ENCODE measurements at places on chromosomes 1 and 21. TPM values are rescaled to one million over a fixed set of nuclear protein-coding genes. Genes with fewer than 3 reads are reported as not detected.

DNA sequence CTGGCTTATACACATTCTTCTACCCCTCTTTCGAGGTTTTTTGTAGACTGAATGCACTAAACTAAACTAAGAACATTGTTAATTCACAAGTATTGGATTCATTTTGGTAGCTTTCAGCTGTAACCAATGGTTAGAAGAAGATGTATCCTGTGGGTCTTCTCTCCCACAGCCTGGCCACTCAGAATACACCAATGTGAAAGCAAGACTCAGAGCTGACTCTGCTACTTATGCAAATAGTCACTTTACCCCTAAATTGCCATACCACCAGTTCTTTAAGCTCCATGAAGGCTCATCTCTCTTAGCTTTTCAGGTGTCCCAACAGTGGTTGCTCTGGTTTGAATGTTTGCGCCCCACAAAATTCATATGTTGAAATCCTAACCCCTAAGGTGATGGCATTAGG, 60.1 kb downstream of the RGS13 start:
- H3K4me3 ChIP-seq = no peak overlapping the region
- no peak for DNase-seq
- no peaks in the 10 kb centered on the region for H3K27me3 ChIP-seq
- H3K36me3 ChIP-seq = peaks cover 1% of the 10 kb centered on the region

- H3K27ac ChIP-seq = no peak overlapping the region
- no peaks in the 10 kb centered on the region for H3K27me3 ChIP-seq
- DNase-seq = no peak
- no peak overlapping the region for H3K4me3 ChIP-seq
- no peaks in the 10 kb centered on the region for H3K36me3 ChIP-seq
- H3K4me1 ChIP-seq = peaks cover 38% of the 10 kb centered on the region
Measured at GRCh38 chr21:37873655-37874054, 42.6 kb downstream of the KCNJ6 start.

- DNase-seq = no peak
- no peak overlapping the region for H3K27ac ChIP-seq
- H3K4me1 ChIP-seq = no peaks in the 10 kb centered on the region
- H3K27me3 ChIP-seq = no peaks in the 10 kb centered on the region
Measured at GRCh38 chr1:224317383-224318045, 12.5 kb downstream of the NVL start.

- peaks cover 2% of the 10 kb centered on the region for H3K36me3 ChIP-seq
- H3K4me1 ChIP-seq = peaks cover 7% of the 10 kb centered on the region
- H3K4me3 ChIP-seq = no peak overlapping the region
- DNase-seq = no peak
- peaks cover 2% of the 10 kb centered on the region for H3K27me3 ChIP-seq
Measured at GRCh38 chr1:204042516-204042915, 30.4 kb upstream of the SOX13 start.

The ATP6V1G3 gene
- total RNA-seq = not detected

GRCh38 chr1:114355240-114355639, 155.8 kb downstream of the TRIM33 start:
- H3K4me3 ChIP-seq = no peak overlapping the region
- H3K27me3 ChIP-seq = no peaks in the 10 kb centered on the region
- H3K27ac ChIP-seq = no peak overlapping the region
- H3K36me3 ChIP-seq = no peaks in the 10 kb centered on the region
- no peak for DNase-seq
- peaks cover 13% of the 10 kb centered on the region for H3K4me1 ChIP-seq

The ATAD3C gene
- total RNA-seq = 1.4 TPM

DNA sequence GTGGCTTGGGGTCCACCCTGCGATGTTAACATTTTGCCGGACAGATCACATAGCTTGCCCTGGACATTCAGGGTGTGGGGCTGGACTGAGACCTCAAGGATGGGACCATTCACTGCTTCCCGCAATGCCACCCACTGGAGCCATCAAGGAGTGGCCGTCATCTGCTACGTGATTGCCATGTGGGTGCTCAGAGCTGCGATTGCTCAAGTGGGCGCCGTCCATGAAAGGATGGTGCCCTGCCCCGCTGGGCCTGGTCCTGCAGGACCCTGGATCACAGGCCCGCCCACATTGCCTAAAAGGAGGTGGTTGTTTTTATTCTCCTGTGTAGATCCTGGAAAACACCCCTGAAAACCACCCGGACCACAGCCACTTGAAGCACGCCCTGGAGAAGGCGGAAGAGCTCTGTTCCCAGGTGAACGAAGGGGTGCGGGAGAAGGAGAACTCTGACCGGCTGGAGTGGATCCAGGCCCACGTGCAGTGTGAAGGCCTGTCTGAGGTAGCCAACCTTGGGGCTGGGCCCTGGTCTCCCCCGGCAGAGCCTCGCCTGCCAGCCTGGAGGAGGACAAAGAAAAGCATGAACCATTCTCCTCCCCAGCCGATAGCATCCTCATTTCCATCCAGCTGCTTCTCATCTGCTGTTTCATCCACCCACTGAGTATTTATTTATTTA, 40.4 kb downstream of the ATP5PO start:
- peak; percentile 67 for DNase-seq
- peaks cover 2% of the 10 kb centered on the region for H3K27me3 ChIP-seq
- H3K4me3 ChIP-seq = no peak overlapping the region
- no peaks in the 10 kb centered on the region for H3K36me3 ChIP-seq
- H3K27ac ChIP-seq = no peak overlapping the region

GRCh38 chr1:177567393-177567792, 396.6 kb downstream of the BRINP2 start:
- H3K4me3 ChIP-seq = no peak overlapping the region
- H3K4me1 ChIP-seq = no peaks in the 10 kb centered on the region
- DNase-seq = no peak
- H3K27ac ChIP-seq = no peak overlapping the region
- H3K27me3 ChIP-seq = peaks cover 2% of the 10 kb centered on the region

The RGS4 gene
- 14.1 TPM for total RNA-seq

GRCh38 chr1:43982808-43983207, 3.8 kb downstream of the B4GALT2 start:
- H3K4me1 ChIP-seq = peaks cover 34% of the 10 kb centered on the region
- H3K36me3 ChIP-seq = peaks cover 33% of the 10 kb centered on the region
- H3K27me3 ChIP-seq = no peaks in the 10 kb centered on the region
- no peak overlapping the region for H3K4me3 ChIP-seq
- H3K27ac ChIP-seq = peak overlapping the region; percentile 9

DNA sequence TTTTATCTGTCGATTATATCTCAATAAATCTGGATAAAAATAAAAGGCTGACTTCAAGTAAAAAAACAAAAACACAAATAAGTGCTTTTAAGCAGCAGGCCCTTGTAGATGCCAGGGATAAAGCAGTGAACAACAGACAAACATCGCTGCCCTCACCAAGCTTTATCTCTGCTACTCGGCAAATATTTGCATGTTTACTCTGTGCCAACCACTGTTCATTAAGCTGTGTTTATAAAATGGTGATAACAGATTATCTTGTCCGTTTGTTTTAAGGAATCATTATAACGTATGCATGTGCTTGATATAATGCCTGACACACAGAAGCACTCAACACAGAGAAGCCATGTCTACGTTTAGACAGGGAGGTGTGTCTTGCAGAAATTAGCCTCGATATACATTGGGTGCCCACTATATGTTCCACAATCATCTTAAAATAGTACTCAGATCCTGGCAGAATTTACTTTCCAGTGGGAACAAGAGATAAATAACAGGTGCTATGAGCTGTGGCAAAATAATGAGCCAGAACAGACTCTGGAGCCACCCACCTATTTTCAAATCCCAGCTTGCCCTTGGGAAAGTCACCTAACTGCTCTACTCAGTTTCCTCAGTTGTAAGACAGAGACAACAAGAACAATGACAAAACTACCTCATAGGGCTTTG, 47.2 kb downstream of the TRIT1 start:
- H3K36me3 ChIP-seq = peaks cover 22% of the 10 kb centered on the region
- no peak for DNase-seq
- no peak overlapping the region for H3K27ac ChIP-seq
- no peaks in the 10 kb centered on the region for H3K4me1 ChIP-seq
- no peak overlapping the region for H3K4me3 ChIP-seq

The RHD gene
- not detected for total RNA-seq

The OR10Z1 gene
- not detected for total RNA-seq

DNA sequence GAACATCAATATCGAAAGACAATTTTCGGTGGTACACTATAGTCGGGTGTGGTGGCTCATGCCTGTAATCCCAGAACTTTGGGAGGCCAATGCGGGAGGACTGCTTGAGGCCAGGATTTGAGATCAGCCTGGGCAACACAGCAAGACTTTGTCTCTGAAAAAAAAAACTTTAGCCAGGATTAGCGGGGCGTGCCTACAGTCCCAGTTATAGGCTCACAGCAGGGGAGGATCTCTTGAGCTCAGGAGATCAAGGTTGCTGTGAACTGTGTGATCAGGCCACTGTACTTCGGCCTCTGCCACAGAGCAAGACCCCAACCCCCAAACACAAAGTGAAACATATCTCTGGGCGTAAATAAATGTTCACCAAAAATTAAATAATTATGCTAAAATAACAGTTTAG, 1.6 kb downstream of the TADA1 start:
- no peak for DNase-seq
- no peaks in the 10 kb centered on the region for H3K27me3 ChIP-seq
- peaks cover 2% of the 10 kb centered on the region for H3K36me3 ChIP-seq

The STYXL2 gene
- 10.5 TPM for total RNA-seq

- H3K36me3 ChIP-seq = peaks cover 7% of the 10 kb centered on the region
- H3K27me3 ChIP-seq = no peaks in the 10 kb centered on the region
- no peak overlapping the region for H3K27ac ChIP-seq
- H3K4me1 ChIP-seq = no peaks in the 10 kb centered on the region
- DNase-seq = no peak
Measured at GRCh38 chr1:162740755-162741154, 49.7 kb upstream of the HSD17B7 start.

DNA sequence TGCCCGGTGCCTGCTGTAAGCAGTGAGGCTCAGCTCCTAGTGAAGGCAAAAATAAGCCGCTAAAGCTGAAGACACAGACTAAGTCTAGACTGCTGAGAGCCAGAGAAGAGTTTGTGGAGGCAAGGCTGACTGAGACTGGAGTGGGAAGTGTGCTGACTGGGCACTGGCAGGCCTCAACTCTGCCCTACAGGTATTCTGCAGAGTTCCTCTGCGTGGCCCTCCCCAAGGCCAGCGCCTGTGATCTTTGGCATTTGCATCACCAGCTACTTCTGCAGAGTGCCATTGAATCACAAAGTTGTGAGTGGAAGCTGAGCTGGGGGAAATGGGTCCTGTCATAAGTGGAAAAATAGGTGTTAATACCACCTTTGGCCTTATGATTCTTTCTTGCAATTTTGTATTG, 905.7 kb downstream of the PLA2G4A start:
- H3K4me3 ChIP-seq = no peak overlapping the region
- H3K36me3 ChIP-seq = no peaks in the 10 kb centered on the region
- peaks cover 4% of the 10 kb centered on the region for H3K27me3 ChIP-seq
- no peak for DNase-seq

DNA sequence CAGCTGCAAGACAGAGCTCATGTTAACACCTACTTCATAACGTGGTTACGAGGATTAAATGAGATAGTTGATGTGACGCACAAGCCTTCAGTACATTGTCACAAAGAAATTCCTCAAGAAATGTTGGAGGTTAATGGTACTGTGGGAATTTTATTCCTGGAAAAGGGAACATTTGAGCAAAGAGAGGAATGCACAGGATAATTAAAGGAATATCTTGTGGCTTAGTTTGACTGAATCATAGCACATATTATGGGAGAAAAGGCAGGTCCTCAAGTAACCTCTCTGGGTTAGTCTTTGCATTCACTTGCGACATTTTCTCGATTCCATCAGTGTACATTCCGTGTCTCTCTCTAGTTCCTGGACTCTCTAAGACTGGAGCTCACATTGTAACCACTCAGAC, 300.2 kb upstream of the DUSP10 start:
- no peak overlapping the region for H3K4me3 ChIP-seq
- DNase-seq = no peak
- no peaks in the 10 kb centered on the region for H3K36me3 ChIP-seq
- H3K4me1 ChIP-seq = peaks cover 5% of the 10 kb centered on the region
- H3K27me3 ChIP-seq = peaks cover 5% of the 10 kb centered on the region

The FMO2 gene
- 0.24 TPM for total RNA-seq

DNA sequence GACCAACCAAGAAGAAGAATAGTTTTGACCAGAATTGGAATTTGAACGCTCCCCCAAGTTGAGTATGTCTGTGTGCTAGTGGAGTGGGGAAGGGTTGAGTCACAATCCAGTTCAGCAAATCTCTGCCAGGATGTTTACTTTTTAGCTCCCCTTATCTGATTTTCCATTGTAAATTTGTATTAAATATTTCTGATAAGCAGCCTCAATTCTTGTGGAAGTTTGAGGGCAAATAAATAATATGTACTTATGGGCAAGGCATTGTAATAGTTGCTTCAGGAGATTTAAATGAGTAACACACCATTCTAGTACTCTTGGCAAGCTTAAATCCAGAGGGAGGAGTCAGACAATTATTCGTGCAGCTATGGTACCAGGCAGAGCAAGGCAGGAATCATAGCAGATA, 14.4 kb downstream of the CXADR start:
- DNase-seq = no peak
- peaks cover 11% of the 10 kb centered on the region for H3K27me3 ChIP-seq
- no peak overlapping the region for H3K4me3 ChIP-seq
- no peaks in the 10 kb centered on the region for H3K36me3 ChIP-seq
- no peak overlapping the region for H3K27ac ChIP-seq
- H3K4me1 ChIP-seq = no peaks in the 10 kb centered on the region

GRCh38 chr21:33089395-33090119, 19.6 kb downstream of the OLIG1 start:
- no peaks in the 10 kb centered on the region for H3K36me3 ChIP-seq
- no peak for DNase-seq
- H3K27me3 ChIP-seq = peaks cover 23% of the 10 kb centered on the region
- H3K27ac ChIP-seq = no peak overlapping the region

DNA sequence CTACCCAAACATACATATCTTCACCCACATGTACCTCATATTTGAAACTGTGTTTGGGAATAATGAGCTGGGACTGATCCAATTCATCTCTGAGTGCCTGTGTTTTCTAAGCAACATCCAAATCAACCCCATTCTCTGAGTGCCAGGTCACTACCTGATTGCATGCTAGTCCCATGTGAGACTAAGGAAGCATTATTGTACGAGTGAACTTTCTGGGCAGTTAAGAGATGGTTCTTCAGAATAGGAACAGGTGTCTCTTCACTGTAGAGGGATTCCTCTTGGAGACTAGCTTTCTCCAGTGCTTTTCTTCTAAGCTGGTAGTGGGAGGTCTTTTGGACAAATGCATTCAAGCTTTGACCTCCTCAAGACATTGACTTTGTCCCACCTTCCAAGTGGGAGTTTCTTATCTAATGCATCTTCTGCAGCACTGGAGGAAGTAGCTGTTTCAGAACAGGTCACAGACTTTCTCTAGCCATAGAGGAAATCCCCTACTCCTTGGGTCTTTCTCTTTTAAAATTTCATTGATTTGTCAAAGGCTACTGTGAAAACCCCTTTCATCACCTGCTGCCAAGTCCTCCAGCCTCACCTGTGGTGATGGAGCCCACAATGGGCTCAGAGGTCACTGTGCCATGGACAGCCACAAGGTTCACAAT, 172.0 kb upstream of the KIAA0040 start:
- H3K27me3 ChIP-seq = peaks cover 11% of the 10 kb centered on the region
- no peak overlapping the region for H3K27ac ChIP-seq
- no peaks in the 10 kb centered on the region for H3K4me1 ChIP-seq
- no peak for DNase-seq
- H3K4me3 ChIP-seq = no peak overlapping the region

The CHRM3 gene
- 0.29 TPM for total RNA-seq

Measured in chondrocyte (in vitro differentiated cells).